Activated T-cell treated with anti-CD3 and anti-CD28 coated beads for 24 hours (primary cell): ENCODE measurements at places on chromosomes 2 and 18.

DNA sequence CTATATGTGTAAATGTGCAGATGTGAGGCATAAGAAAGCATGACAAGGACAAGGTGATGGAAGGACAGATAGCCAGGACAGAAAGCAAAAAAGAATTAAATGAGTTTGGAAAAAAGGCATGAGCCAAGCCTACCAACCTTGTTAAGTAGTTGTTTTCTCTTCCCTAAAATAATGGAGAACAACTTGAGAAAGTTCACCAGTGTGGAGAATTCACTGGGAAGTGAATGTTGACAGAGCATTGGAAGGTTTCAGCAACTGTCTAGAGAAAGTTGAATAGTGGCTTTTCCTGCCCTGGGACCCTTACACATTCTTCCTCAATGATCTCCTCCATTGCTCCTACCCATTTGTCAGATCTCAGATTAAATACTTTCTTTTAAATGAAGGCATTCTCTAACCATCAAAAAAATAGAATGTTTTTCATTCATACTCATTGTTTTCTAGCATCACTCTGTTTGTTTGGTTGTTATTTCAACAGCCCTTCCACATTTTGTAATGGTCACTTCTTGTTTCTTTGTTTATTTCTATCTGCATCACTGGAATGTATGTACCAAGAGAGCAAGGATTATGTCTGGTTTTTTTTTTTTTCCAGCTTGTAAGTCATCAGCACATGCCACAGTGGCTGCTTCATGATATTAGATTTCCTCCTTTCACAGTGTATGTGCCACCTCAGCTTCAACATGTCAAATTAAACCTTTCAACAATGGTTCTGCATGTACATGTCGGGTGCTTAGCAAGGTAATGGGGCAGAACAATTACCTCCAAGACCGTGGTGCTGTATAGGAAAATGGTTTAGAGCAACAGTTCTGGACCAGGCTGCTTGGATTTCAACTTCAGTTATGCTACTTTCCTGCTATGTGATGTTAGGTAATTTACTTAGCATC is 586.0 kb upstream of the VRK2 start:
- DNase-seq = no peak

GRCh38 chr2:1282552-1282951 is 130.7 kb upstream of the TPO start:
- DNase-seq = no peak

GRCh38 chr2:181367906-181368435 is 89.2 kb upstream of the ITGA4 start:
- no peak for DNase-seq

GRCh38 chr2:53353135-53354114 is 414.2 kb upstream of the CHAC2 start:
- DNase-seq = no peak

DNA sequence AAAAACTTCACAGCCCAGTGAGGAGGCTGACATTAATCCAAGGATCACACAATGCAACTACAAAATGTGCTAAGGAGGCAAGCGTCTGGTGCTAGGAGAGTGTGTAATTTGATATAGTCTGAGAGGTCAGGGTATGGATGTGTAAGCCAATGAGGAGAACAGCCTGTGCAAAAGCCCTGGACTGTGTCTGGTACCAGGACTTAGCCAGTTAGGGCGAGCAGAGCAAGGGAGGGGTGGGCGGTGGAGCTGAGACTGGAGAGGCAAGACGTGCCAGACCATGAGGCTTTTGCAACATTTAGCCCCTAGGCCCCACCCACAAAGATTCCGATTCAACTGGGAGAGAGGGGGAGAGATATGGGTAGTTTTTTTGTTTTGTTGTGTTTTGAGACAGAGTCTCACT is 33.5 kb upstream of the SPRED2 start:
- DNase-seq = no peak

DNA sequence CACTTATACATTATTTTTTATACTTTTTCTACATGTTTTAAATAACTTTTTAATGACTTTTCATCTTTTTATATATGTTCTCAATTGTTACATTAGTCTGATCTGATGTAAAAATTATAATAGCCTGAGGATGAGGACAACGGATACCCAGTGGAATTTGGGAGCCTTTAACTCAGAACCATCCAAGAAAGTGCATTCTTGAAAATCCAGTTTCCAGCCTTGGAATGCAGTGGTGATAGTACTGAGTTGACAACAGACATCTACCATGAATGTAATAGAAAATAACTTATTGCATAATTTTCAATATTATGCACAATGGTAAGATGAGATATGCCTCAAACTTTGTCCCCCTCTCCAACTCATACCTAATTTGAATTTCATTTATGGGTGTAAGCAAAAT is 120.7 kb upstream of the ZC3H15 start:
- no peak for DNase-seq

DNA sequence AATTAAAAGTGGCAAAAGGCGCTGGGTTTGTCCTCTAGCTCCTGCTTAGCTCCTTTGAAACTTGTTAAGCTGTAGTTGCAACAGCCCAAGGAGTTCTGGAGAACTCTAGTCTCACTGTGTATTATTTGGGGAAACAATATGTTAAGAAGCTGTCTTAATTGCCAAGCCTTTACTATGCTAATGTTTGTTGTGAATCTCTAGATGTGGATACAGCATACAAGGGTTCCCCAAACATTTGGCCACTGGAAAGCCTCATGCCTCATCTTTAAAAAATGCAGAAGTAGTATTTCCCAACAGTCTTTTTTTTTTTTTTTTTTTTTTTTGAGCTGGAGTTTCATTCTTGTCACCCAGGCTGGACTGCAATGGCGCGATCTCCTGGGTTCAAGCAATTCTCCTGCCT is 236.7 kb downstream of the PRKCE start:
- DNase-seq = no peak

- no peak for DNase-seq
These were observed 284.3 kb upstream of the LRATD1 start for GRCh38 chr2:14348247-14348646.

- DNase-seq = no peak
These were observed 1973.4 kb downstream of the SUCLG1 start for GRCh38 chr2:82485701-82486100.

- DNase-seq = peak; percentile 26
These were observed 42.3 kb upstream of the ATIC start for GRCh38 chr2:215269397-215270117.

DNA sequence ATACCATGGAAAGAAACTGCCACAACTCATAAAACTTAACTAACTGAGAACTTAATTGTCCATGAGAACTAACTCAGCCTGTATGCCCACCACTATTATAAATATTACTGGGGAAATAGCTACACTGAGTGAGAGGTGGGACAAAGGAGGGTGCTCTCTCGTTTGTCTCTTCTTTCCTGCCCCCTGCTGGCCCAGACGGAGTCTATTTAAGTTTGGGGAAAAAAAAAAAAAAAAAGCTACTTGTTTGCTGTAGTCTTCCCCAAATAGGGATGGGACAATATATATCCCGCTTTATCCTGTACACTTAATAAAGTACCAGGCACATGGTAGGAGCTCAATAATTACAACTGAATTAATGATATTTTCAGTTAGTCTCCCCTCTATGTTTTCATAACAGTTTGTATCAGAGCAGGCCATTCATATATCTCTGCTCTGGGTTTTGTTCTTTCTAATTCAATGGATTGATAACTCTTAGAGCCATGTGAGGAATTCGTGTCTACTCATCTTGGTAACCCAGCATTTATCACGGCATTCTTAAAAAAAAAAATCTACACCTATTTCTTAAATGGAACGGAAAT is 647.6 kb upstream of the PKDCC start:
- DNase-seq = no peak

GRCh38 chr2:8435608-8436007 is 246.2 kb upstream of the ID2 start:
- no peak for DNase-seq

- no peak for DNase-seq
These were observed 249.7 kb downstream of the GLI2 start for GRCh38 chr2:120985174-120985996.

- DNase-seq = no peak
These were observed 221.1 kb upstream of the ATP5MC3 start for GRCh38 chr2:175402571-175402970.

DNA sequence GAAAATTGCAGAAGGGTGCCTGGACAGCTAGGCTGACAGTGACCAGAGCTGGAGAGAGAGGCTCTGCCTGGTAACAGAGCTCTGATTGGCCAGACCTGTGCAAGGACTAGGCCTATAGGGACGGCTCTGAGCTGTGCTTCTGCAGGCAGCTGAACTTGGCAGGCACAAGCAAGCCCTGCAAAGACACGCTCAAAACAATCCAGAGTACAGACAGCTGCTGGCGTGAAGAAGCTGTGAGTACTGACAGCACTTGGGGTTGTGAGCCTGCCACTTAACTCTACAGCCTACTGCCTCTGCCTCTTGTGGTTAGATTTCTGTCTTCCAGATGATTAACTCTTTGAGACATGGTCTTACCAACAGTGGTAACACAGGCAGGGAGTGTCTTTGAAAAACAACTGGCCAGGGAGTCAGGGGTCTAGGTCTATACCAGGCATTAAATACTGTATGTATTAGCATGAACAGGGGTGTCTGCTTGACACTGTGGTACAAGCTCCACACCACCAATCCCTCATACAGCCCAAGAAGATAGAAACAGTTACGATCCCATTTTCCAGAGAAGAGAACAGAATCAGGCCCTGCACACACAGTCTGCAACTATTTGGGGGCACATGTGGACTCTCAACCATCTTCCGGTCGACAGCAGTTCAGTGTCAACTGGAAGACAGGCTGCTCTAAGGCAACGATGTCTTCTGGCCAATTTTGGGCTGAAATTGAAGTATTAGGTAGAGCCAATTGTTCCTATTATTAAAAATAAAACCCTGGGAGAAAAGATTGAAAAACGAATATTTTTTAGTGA is 568.4 kb downstream of the TNS1 start:
- DNase-seq = peak; percentile 8

DNA sequence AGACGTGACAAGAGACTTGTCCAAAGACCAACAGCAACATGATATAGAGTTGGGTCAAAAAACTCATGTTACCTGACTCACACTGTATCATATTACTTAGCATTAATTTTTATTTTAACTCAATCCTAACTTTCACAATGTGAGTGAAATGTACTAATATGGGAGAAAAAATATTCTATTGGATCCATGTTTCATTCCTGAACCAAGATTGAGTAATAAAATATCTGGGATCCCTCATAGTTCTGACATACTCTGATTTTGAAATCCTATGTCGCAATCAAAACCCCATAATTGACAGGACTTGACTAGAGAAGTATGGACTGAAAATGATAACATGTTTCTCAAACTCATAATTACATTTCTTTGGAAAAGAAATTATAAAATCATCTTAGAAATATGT is 190.4 kb downstream of the RIT2 start:
- no peak for DNase-seq

DNA sequence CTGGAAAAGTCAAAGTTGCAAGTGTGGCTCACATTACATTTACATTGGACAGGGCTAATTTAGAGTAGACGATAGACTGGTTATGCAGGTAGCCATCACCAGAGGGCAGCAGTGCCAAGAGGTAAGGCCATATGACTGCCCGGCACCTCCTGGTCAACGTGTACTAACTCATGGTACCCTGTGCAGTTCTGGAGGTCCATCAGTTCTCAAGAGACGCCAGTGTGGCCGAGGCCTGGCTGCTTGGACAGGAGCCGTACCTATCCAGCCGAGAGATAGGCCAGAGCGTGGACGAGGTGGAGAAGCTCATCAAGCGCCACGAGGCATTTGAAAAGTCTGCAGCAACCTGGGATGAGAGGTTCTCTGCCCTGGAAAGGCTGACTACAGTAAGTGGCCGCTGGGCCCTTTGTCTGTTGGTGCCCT is 65.8 kb upstream of the EML6 start:
- DNase-seq = no peak

- no peak for DNase-seq
These were observed 16.3 kb downstream of the CROCC2 start for GRCh38 chr2:240922245-240922981.

DNA sequence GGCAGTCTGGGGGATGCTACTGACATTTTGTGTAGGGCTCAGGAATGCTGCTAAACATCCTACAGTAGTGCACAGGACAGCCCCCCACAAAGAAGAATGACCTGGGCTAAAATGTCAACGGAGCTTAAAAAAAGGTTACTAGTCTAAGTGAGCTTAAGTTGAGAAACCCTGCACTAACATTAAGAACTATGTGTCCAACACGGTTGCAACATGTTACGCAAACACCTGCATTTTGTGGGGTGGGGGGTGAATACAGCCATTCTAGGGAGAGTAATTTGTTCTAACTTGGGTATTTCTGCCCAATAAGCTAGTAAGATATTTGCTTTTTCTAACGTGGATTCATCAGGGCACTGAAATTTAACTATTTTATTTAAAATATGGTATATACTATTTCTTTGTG is 57.9 kb downstream of the SLC8A1 start:
- DNase-seq = no peak
